H7 (cell line): ENCODE measurements at places on chromosomes 5 and 9.

GRCh38 chr5:158264264-158264663 lies 405.3 kb upstream of the CLINT1 start:
- DNase-seq = no peak

- DNase-seq = no peak
These were observed 62.4 kb downstream of the DMRT1 start for GRCh38 chr9:903886-904285.

- DNase-seq = peak; percentile 33
These were observed 338.1 kb downstream of the ASTN2 start for GRCh38 chr9:117076571-117077290.

GRCh38 chr5:176542596-176543427 lies 5.6 kb upstream of the RNF44 start:
- DNase-seq = peak; percentile 94

DNA sequence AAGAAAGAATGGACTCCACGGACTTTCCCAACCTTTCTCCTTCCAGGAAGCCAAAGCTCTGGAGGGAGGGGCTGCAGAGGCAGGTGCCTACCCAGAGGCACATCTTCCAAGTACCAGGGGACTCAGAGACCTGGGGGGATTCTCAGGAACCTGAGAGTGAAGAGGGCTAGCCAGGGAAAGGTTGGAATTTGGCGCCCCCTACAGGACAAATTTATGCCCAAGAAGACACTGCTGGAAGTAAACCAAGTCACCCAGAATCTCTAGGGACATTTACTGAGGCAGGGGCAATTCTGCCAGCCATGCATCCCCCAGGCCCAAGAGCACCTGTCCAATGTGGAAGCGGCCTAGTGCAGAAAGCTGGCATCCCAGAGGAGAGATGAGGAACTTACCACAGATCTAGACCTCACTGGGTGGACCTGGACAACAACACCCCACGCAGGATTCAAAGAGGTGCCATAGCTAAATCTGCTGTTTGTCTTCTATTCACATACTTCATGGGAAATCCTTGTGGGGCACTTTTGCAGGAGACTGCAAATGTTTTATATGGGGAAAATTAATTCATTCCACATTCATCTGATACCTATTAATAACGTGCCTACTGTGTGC lies 25.9 kb upstream of the IDNK start:
- DNase-seq = peak; percentile 80

- DNase-seq = no peak
These were observed 232.3 kb upstream of the TBCA start for GRCh38 chr5:78008356-78008967.

DNA sequence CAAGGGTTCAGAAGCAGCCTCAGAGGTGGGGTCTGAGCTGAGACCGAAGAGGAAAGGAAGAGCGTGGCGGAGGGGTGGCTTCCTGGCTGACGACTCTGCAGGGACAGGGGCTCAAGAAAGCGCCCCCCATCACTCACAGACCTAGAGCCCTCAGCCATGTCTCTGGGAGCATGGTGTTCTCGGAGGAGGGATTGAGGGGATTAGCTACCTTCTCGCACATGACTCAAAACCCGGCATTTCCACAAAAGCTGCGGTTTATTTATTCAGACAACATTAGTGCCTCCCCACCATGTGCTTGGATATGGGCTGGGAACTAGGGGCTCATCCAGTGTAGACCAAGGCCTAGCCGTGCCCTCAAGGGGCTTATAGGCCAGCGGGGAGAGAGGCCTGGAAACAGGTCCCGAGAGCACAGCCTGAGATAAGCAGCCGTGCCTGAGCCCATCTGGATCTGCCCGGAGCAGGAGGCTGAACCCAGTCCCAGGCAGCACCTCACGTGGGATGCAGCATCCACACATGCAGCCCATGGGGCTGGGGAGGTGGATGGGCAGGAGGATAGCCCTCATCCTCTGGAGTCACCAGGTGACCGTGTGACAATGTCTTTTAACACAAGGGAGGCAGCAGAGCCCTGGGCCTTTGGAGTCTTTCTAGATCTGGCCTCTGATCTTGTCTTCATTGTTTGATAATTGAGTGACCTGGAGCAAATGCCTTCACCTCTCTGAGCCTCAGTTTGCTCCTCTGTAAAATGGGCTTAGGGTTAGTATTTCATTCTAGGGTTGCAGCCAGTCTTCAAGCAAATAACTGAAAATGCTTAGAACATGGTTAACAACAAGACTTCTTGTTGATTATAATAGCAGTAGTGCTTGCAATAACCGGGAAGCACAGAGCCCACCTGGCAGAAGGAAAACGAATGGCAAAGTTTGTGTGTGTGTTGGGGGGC lies 878 bp upstream of the HMCN2 start:
- DNase-seq = no peak

DNA sequence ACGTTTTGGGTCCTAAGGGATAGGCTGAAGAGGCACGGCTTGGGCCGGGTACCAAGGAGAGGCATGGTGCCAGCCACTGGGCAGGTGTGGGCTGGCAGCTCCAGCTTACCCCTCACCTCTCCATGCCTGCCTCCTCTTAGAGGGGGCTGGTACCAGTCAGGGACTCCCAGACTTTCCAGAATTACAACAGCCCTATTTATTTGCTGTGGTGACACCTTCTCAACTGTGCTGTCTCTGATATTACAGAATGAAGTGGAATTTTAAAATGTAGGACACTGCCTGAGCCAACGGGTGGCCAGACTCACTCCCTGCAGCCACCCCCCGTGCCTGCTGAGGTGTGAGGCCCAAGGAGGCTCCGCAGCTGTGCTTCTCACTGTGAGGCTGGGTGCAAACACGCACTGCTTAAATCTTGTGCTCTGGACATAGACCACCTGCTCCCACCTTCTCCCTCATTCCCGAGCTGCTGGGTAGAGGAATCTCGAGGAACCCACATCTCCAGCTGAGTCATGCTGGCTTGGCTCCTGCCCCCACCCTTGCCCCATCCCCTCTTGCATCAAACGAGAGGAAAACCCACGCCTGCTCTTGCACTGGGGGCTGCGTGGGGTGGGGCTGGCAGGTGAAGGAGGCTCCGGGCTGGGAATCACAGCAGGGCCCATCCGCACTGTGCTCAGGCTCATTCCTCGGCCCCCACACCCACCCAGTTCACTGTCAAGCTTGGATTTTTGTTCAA lies 47.9 kb downstream of the PRRT1B start:
- no peak for DNase-seq

DNA sequence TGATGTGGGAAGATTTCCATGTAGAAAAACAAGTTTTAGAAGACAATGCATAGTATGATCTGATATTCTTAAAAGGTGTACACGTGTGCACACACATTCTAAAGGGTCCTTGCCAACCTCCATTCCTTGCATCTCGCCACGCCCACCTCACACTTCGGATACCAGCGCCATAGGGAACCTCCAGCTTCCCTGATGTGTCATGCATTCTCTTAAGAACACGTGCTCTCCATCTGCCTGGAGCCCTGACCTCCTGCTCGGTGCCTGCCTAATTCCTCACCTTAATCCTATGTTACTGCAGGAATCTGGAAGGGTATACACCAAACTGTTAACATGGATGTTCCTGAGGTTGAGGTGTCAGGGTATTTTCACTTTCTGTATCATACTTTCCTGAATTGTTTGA lies 63.1 kb downstream of the PTCD2 start:
- DNase-seq = no peak

GRCh38 chr9:125329978-125330377 lies 68.4 kb downstream of the GAPVD1 start:
- no peak for DNase-seq

GRCh38 chr9:86924206-86924605 lies 23.1 kb downstream of the GAS1 start:
- DNase-seq = no peak

- DNase-seq = no peak
These were observed 3.3 kb upstream of the TTC39B start for GRCh38 chr9:15310107-15310850.

- DNase-seq = peak; percentile 69
These were observed 74.2 kb downstream of the WWC1 start for GRCh38 chr5:168365581-168366081.

- DNase-seq = no peak
These were observed 85.0 kb downstream of the FSTL4 start for GRCh38 chr5:133527311-133527710.

- no peak for DNase-seq
These were observed 493.6 kb downstream of the GADD45G start for GRCh38 chr9:90098408-90098807.

- no peak for DNase-seq
These were observed 100.6 kb downstream of the ZCCHC7 start for GRCh38 chr9:37220971-37221370.

DNA sequence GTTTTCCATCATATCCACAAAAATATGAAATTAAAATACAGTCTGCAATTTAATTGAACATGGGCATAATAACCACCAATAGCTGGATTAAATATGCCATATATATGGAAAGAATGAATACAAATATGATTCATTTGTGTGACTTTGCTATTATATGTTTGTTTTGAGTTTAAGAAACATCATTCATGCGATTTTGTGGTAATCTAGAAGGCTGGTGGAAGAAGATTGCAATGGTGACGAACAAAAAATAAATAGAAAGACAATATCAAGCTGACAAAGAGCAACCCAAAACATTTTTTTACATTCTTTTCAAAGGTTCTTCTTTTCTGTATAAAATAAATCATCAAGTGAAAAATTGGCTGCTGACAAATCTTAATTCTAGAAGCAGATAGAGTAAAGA lies 610.0 kb downstream of the MAT2B start:
- DNase-seq = no peak

- no peak for DNase-seq
These were observed 209.7 kb upstream of the TUT7 start for GRCh38 chr9:86563936-86564335.

- DNase-seq = no peak
These were observed 181.1 kb downstream of the PAPPA start for GRCh38 chr9:116334546-116335150.

GRCh38 chr5:180652771-180653170 lies 3.4 kb upstream of the FLT4 start:
- DNase-seq = no peak

DNA sequence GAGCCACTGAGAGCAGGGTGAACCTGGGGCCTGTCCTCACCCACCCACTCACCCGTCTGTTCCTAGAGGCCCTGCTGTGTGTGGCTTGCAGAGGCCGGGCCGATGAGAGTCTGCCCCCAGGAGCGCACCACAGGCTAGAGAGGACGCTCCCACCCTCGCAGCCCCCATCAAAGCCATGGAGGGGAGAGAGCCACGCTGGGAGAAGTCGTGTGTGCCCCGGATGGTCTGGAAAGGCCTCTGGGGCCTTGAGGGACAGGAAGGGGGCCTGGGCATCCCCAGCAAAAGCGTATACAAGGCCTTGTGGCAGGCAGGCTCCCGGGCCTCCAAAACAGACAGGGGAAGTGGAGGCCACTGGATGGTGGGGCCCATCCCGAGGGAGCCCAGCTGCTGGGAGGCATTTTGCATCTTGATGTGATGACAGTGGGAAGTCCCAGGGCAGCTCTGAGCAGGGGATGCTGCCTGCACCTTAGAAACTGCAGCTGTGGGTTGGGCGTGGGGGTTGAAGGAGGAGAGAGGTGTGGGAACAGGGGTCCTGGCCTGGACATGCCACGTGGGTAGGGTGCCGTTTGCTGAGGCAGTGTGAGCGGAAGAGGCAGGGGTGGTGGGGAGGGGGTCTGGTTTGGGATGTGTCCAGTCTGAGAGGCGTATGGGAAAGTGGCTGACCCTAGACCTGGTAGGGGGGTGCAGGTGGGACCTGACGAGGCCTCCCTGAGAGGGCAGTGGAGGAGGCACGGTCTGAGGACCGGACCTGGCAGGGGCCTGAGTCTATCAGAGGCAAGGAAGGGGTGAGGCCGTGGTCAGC lies 43.0 kb upstream of the NOTCH1 start:
- DNase-seq = peak; percentile 81

- no peak for DNase-seq
These were observed 3.2 kb downstream of the TERT start for GRCh38 chr5:1291611-1292080.

DNA sequence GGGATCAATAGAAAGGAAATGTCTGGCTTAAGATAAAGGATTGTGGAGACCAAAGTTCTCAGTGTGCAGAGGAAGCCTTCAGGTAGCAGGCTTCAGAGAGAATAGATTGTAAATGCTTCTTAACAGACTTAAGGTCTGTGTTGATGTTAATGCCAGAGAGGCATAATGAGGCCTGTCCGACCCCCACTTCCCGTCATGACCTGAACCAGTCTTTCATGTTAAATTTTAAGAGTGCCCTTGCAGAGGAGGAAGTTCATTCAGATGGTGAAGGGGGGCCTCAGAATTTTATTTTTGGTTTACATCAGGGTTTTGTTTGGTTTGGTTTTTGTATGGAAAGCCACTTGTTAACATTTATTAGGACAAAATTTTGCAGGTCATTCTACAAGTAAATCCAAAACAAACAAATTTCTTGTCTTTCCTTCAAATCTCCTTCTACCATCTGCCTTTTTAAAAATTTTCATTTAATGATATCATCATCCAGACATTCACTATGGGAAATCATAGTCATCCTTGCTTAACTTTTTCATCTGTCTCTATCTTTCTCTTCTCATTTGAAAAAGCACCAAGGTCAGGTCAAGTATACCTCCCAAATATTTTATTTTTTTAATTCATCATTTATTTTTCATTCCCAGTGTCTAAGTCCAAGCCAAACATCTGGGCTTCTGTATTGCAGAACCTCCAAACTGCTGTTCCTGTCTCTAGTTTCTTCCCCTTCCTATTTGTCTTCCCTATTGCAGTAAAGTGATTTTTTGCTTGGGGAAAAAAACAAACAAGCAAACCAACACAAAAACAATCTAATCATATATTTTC lies 6.9 kb upstream of the ABCA1 start:
- DNase-seq = no peak

DNA sequence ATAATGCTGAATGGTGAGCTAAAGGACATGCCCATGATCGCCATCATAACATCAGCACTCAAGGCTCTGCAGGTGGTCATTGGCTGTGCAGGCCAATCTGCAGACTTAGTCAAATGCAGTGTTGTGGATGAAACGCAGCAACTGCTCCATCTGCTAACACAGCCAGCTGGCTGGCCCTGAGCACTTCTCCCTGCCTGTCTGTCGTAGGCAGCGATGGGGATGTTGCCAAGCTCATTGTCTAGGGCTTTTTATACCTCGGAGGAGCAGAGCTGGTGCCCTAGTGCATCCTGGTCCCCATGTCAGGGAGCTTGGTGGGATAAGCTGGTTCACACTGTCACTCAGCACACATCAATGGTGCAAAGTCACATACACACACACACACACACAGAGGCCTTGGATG lies 189.4 kb downstream of the TENT4A start:
- no peak for DNase-seq

GRCh38 chr5:2186472-2187015 lies 303.8 kb upstream of the IRX4 start:
- no peak for DNase-seq

- DNase-seq = no peak
These were observed 3.8 kb downstream of the SOX30 start for GRCh38 chr5:157648275-157648990.

GRCh38 chr5:71905834-71906711 lies 187.0 kb downstream of the CARTPT start:
- DNase-seq = no peak

- DNase-seq = peak; percentile 16
These were observed 30.2 kb downstream of the CAPSL start for GRCh38 chr5:35908228-35908627.

GRCh38 chr9:103261951-103262350 lies 266.8 kb downstream of the CYLC2 start:
- no peak for DNase-seq
